ENCODE measurements at places on chromosomes 12 and 14.

GRCh38 chr12:82474181-82474797 is 116.0 kb downstream of the METTL25 start:
- no peak for DNase-seq

GRCh38 chr12:51219322-51219721 is 1.5 kb upstream of the POU6F1 start:
- DNase-seq = no peak

- DNase-seq = no peak
Measured at GRCh38 chr14:73991092-73991491, 28.0 kb downstream of the ENTPD5 start.

GRCh38 chr12:94427501-94428381 is 31.9 kb downstream of the CEP83 start:
- no peak for DNase-seq

GRCh38 chr12:51188359-51189051 is 15.6 kb upstream of the TFCP2 start:
- DNase-seq = no peak

DNA sequence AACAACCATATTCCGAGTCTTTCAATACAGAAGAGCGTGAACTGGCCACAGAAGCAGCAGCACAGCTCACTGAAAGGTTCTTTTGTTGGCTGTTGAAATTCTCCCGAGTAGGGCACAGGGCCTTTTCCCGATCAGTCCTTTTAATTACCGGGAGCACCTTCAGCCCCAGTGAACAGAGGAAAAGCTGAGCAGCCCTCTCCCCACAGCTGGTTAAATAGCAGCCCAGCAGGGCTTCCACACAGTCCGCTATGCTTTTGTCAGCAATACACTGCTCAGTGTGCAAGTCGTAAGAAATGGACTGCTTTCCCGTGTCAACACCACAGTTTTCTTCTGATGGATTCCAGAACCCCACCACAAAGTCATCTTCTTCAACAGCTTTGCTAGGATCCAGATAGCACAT is 61.3 kb downstream of the DICER1 start:
- DNase-seq = no peak

GRCh38 chr12:108616359-108616758 is 17.3 kb downstream of the SELPLG start:
- no peak for DNase-seq

DNA sequence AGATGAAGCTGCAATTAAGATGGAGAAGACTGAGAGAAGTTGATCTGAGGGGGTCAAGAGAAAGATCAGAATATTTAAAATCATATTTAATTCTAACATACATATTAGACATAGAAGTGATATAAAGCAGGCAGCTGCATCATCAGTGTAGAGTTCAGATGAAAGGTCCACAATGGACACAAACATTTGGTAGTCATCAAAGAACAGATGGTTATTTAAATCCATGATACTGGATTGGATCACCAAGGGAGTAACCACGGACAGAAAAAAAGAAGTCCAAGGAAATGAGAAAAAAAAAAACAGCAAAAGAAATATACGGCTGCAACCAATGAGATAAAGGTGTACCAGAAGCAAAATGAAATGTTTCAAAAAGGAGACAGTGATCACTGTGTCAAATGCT is 20.1 kb downstream of the NOVA1 start:
- no peak for DNase-seq

DNA sequence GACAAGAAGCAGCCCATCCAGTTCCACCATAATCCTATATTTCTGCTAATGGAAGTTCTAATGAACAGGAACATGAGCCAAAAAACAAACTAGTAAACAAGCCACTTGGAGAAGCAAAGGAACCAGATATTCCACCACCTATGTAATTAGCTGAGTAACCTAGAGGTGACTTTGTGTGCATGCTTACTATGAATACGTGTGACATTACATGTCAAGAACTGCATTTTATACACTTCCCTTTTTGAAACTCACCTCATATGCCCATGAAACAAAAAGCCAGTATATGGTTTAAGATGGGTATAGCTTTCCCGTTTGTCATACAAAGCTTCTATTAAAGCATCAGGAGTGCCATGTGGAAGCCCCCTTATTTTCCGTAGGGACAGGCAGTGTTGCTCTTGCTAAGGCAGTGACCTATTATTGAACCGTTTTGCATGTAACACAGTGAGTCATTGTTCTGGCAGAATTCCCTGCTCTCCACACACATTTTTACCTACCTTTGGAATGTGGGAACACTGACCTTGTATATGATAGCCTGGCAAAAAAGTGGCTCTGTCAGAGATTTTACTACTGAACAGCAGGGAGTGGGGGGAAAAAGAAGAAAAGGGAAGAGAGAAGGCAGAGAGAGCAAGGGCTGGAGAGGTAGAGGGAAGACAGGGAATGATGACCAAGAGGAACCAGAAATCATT is 34.8 kb upstream of the FRMD6 start:
- no peak for DNase-seq

DNA sequence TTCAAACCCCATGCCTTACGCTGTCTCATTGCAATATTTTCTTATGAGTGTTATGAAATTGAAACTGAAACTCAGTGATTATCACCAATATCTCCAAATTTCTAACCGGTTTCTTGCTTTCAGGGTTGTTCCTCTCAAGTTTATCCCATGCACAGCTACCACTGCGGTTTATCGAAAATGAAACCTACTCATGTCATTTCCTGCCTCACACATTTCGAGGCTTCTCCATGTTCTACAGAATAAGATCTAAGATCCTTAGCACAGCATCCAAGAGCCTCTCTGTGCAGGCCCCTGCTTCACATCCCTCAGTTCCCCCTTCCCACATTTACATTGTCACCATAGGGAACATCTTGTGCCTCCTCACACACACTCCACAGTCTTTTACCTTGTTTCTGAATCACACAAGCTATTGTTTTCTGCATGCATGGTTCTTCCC is 45.5 kb upstream of the FAR2 start:
- DNase-seq = peak; percentile 52

- DNase-seq = peak; percentile 91
Measured at GRCh38 chr14:101964297-101965180, at the start of gene DYNC1H1. TSS of gene DYNC1H1 (plus strand) at chr14:101964573. CDS start at chr14:101964692, 119 bp downstream.

GRCh38 chr14:51139121-51139681 is 44.3 kb upstream of the TRIM9 start:
- no peak for DNase-seq

DNA sequence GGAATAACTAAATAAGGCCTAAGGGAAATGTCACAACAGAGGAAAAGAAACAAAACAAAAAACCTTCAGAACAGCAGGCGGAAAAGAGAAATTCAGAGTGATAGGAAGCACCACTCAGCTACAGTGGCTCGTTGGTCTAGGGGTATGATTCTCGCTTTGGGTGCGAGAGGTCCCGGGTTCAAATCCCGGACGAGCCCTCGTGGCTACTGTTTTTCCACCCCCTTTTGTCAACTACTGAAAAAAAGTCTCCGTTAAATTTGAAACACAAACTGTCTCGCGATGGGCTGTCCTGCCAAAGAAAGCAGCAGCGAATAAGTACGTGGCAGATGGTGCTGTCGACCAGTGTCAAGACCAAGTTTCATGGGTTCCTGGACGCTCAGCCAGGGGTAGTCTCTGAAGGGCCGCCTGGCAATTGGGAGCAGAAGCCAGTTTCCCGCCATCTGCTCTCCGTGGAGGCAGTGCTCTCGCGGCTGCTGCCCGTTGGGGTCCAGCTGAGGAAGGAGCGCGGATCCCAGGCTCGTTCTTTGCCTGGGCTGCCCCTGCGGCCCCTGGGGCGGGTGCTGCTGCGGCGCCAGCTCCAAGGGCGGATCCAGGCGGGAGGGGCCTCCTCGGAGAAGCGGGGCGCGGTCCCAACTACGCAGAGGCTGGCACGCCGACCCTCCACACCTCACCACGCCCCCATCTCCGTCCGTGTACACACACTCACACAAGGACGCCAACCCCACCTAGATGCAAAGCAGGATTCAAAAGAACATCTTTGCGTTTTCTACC is at the start of gene RNASE4:
TSS of gene RNASE4 (plus strand) at position 670 of the 771 bp plus-strand sequence. CDS start 14,812 bp downstream, outside the sequence.
- peak; percentile 90 for DNase-seq
